T-helper 9 cell (primary cell): ENCODE measurements at places on chromosomes 13 and 19.

DNA sequence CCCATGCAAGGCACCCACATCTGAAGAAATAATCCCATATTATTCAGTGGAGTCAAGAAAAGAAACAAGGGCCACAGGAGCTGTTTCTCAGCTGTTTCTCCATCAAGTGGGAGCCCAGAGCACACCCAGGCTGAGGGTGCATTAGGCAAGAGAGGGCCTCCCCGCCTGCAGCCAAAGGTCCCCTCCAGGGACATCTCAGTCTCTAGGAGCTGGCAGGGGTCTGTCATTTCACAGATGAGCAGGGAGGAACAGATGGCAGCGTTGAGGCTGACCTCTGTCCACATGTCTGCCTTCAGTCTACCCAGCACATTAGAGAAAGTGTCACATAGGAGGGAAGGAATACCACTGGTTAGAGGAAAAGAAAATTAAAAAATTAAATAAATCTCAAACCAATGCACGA lies 157.7 kb downstream of the ZNF536 start:
- no peak for DNase-seq

- DNase-seq = no peak
Observed at GRCh38 chr13:31588316-31588715, 151.0 kb upstream of the RXFP2 start.

GRCh38 chr13:58247080-58247479 lies 615.5 kb downstream of the PCDH17 start:
- no peak for DNase-seq

DNA sequence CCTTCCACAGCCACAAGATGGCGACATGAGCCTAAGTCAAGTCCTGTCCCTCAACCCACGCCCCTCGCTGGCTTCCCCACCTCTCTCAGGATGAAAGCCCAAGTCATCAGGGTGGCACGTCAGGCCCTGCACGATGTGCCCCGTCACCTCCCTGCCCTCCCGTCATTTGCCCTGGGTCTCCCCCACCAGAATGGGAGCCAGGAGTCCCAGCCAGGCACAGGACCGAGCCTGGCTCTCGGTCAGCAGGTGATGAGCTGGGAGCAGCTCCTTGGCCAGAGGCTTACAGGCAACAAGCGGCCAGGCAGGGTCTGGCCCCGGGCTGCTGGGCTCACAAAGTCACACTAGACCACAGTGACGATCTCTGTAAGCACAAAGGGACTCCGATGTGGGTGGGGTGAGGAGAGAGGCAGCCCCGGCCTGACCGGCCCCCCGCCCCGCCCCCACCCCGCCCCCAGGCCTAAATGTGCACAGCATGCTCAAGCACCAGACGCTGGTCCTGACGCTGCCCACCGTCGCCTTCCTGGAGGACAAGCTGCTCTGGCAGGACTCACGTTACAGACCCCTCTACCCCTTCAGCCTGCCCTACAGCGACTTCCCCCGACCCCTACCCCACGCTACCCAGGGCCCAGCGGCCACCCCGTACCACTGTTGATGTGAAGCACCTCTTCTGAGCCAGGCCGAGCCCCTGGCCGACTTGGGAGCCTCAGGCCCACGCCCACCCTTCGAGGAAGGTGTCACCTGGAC lies 7.3 kb downstream of the MRPL4 start:
- peak; percentile 83 for DNase-seq

DNA sequence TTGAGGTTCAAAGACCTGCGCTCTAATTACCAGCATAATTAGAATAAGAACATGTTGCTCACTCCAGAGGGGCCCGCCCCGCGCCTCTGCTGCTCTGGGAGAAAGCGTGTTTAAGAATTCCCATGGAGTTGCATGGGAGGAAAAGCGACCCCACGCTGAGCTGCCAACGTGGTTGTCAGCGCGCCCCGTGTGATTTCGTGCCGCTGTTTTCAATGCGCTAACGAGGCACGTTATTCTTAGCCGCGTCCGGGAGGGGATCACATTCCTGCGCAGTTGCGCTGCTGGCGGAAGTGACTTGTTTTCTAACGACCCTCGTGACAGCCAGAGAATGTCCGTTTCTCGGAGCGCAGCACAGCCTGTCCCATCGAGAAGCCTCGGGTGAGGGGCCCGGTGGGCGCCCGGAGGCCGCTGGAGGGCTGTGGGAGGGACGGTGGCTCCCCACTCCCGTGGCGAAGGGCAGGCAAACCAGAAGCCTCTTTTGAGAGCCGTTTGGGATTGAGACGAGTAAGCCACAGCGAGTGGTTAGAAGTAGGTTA lies 173.8 kb upstream of the SOX1 start:
- DNase-seq = no peak

DNA sequence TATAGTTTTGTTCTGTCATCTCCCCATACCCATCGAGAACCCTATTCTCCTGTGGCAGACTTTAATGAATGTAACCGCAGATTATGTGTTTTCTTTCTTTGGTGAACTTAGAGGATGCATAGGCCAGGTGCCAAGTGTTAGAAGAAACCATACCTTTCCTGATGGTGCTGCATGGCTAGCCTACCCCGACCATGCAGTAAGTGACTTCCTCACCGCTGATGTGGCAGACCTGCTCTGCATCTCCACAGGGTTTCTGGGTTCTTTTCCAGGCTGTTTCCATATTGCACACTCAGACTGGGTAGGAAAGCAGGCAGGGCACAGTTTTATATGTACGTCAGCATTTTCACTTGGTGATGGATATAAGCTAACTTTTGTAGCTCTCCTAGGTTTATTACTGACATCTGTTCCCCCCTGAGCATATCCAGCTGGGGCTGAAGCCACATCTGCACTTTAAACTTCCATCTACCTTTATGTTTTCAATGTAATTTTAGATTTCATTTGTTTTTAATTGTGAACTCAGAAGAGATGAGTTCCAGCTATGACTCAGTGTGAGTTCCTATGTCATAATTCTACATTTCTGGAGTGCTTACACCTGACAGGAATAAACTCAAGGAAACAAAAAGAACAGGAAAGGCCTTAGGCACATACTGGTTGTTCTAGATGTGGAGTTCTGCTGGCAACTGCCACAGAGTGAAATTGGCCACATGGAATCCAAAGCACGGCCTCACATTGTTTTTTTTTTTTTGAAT lies 42.3 kb downstream of the LRCH1 start:
- DNase-seq = no peak
